Caco-2 (cell line): ENCODE measurements at places on chromosomes 4 and X.
A peak's percentile ranks its signal among the peaks of the same experiment; 100 is the strongest.

DNA sequence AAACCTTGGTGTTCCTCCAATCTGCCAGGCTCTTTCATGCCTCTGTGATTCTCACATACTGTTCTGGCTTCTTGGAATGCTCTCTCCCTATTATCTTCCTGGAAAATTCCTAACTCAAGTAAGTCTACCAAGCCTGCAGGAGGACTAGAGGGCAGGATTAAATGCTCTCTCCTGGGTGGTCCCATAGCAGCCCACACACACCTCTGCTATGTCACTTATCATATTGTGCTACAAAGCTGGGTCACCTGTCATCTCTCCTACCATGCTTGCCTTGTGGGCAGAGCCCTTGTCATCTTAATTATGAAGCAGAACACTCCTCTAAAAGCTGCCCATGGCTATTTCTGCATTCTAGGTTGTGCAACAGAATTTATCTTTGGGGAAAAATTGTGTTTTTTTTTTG is 344.5 kb upstream of the NOCT start:
- DNase-seq, result no peak

- DNase-seq, result no peak
These were observed 22.6 kb downstream of the PLS3 start for GRCh38 chrX:115583496-115584004.

DNA sequence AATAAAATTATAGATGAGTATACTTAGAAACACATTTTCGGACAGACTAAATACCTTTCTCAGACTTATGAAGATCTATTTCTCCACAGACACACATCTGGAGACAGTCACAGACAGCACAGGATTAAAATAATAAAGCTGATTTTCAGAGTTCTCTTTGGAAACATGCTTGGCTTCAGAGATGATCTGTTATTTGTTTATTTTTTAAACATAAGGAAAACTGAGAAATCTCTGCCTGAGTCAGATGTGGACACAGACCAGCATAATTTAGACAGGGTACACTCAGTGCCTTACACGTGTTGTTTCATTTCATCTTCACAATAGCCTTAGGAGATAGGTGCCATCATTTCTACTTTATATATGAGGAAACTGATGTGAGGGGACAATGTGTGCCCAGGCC is 92.1 kb downstream of the SLC9A7 start:
- DNase-seq, result no peak

GRCh38 chrX:84248226-84248625 is 60.2 kb upstream of the RPS6KA6 start:
- no peak for DNase-seq

GRCh38 chrX:40570346-40571093 is 10.2 kb upstream of the ATP6AP2 start:
- DNase-seq, result no peak

DNA sequence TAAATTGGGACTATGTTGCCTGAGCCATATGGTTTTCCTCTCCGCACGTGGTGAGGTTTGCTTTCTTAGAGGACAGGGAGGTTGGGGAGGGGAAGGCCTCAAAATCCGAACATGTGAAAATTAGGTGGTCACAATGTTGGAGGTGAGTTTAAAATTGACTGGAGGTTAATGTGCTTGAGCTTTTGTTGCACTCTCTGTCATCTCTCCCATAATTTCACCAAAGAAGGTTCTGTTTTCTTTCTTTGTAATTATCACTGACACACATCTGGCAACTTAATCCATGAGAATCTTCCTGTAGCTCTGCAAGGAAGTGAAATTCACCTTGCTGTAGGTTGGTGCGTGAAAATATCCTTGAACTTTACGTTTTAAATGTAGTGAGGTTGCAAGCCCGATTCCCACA is 225.5 kb downstream of the PDGFC start:
- no peak for DNase-seq

DNA sequence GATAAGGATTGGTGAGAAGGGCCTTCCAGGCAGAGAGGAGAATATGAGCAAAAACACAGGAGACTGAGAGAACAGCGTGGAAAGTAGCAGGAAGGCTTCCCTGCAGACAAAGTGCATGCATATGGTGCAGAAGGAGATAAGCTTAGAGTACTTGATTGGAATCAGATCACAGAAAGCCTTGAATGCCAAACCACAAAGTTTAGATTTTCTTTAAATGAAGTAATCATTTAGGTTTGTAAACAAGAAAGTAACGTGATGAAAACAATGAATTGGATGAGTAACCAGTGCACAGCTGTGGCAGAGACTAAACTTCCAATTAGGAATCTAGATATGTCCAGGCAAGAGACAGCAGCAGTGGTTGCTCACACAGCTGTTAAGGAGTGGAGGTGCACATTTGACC is 83.8 kb upstream of the C1QTNF7 start:
- DNase-seq, result no peak

- DNase-seq, result no peak
These were observed 8.5 kb upstream of the PCDH19 start for GRCh38 chrX:100418556-100418955.

DNA sequence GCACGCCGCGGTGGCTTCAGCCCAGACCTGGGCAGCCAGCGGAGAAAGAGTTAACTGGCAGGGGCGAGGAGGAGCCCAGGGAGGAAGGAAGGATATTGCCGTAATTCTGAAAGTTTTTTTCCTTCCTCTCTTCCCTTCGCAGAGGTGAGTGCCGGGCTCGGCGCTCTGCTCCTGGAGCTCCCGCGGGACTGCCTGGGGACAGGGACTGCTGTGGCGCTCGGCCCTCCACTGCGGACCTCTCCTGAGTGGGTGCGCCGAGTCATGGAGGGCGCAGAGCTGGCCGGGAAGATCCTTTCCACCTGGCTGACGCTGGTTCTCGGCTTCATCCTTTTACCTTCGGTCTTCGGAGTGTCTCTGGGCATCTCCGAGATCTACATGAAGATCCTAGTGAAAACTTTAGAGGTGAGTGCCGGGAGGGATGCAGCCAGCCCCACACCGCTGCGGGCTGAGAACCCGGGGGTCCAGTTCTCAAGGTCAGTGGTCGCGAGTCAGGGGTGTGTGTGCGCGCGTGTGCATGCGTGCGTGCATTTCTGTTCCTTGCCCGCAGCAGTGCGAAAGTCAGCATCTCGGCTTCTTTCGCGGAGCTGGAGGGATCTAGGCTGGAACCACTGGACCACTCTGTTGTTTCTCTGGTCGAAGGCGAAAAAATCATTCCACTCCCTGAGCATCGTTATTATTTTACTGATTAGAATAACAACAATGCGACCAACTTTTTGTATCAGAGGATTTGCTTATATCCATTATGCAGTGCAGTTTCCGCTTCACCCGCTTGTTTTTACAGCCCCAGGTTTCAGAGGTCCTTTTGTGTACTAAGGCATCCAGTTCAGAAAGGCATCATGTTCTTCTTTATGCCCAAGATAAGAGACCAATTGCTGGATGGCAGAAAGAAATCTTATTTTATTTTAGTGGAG is 709 bp downstream of the GPAT3 start:
- peak; percentile 33 for DNase-seq

DNA sequence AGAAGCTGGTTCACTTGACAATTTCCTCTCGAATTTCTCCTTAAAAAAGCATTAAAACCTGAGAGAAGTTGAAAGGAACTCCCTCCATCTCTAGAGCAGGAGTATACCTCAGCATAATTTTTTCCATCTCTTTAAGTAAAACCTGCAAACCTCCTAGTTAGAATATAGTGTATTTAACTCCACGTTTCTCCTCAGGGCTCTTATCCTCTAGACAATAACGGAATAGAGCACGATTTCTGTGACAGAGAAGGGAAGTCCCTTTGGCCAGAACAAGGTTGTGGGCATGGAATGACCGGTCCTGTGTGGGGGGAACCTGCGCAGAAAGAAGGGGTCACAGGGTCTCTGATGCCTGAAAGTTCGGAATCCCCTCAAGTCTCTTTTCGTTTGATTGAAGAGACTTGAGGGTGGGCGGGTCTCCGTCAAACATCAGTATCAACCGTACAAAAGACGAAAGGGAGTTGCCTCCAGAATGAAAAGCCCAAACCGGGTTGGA is 697 bp downstream of the ZNF280C start:
- DNase-seq, result no peak

GRCh38 chr4:179196511-179196910 is 1754.3 kb upstream of the AGA start:
- no peak for DNase-seq

DNA sequence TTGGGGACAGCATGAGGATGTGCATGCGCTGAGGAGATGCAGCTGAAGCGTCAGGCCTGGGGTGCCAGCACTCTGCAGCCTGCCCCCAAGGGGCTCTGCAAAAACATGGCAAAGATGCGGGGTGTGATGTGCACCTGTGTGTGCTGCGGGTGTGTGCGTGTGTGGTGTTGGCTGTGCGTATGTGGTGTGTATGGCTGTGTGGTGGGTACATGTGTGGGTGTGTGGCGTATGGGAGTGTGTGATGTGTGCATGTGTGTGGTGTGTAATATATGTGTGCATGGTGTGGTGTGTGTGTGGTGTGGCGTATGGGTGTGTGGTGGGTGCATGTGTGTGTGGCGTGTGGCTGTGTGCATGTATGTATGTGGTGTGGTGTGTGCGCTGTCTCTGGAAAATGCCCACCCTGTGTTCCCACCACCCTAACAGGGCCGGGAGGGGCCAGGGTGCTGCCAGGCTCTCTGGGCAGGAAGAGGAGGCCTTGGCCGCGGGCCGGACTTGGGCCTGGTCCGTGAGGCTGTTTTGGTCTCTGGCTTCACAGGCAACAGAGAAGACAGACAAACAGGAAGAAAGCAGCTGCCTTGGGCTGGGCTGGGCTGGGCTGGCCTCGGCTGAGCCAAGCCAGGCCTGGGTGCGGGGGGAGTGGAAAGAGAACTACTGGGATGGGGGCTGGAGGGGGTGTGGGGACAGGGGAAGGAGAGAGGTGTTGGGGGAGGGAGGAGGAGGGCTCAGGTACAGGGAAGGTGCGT is 1.1 kb upstream of the AVPR2 start:
- DNase-seq, result no peak

- DNase-seq, result no peak
These were observed 145.7 kb downstream of the MAGEB17 start for GRCh38 chrX:16312761-16313623.

DNA sequence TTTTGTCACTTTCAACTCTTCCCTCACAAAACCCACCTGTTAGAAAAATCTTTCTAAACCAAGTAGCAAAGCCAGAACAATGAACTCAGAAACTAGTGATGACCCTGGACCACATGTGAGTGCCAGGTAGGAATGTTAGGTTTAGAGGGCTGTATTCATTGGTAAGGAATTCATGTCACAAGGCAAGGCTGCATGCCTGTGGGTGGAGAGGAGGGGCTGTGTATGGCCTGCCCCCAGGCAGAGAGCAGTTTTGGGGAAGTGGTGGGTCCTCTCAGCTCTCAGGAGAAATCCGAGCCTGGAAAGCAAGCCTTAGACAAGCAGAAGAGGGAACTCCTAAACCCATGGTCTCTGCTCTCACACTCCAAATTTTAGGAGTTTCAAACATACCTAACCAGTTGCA is 2.4 kb downstream of the RNF175 start:
- no peak for DNase-seq

GRCh38 chrX:9642270-9642995 is 123.2 kb downstream of the GPR143 start:
- no peak for DNase-seq

- DNase-seq, result no peak
These were observed 192.5 kb downstream of the SOWAHB start for GRCh38 chr4:76705472-76705871.

DNA sequence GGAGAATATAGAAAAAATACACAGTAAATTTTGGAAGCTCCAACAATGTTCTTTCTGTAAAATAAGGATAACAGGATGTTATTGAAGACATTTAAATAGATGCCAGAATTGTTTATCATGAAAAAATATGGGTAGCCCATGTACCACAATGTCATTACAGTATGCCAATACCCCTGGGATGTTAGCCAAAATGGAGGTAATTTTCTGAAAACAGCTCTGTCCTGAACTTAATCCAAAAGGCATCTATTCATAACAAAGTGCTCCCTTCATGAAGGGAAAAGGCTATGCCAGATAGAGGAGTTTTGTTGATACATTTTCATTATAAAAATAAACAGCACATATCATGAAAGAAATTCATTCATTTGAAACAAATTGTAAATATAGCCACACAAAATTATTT is 1902.6 kb upstream of the AGA start:
- no peak for DNase-seq

GRCh38 chr4:21457086-21457840 is 491.3 kb downstream of the KCNIP4 start:
- no peak for DNase-seq

GRCh38 chr4:133154725-133155124 is 5.6 kb downstream of the PCDH10 start:
- DNase-seq, result no peak

- DNase-seq, result no peak
These were observed 158.3 kb upstream of the AADAT start for GRCh38 chr4:170248029-170248428.

- no peak for DNase-seq
These were observed 168.2 kb upstream of the BCOR start for GRCh38 chrX:40265936-40266335.

DNA sequence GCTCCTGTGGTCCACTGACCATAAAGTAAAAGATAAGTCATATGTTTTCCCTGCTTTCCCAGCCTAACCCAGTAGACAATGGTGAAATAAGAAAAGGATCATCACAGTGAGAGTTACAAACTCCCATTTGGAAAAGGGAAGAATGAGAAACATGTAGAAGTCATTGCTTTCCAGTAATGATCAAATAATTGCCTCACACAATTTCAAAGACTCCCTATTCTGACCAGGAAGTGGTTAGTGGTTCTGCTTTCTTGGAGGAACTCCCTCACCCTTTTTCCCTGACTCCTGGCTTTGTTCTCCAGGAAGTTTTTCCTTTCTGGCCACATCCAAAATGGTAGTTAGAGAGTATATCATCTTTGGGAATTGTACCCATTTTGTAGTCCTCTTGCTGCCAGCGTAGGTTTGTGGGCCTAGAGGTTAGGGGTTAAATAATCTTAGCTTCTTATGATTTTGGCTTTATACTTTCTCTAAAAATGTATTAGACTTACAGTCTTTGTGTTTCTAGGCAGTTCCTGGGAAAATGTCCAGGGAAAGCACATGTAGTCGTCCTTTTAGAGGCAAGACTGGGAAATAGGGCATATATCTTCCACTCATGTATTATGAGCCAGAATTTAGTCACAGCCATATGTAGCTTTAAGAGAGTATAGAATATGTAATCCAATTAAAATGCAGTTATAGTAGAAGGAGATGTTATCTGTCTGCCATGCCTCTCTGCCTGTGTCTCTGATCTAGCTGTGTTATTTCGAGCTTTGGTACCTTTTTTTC is 10.5 kb downstream of the VAMP7 start:
- no peak for DNase-seq
